ENCODE measurements at places on chromosomes 3 and 15.

DNA sequence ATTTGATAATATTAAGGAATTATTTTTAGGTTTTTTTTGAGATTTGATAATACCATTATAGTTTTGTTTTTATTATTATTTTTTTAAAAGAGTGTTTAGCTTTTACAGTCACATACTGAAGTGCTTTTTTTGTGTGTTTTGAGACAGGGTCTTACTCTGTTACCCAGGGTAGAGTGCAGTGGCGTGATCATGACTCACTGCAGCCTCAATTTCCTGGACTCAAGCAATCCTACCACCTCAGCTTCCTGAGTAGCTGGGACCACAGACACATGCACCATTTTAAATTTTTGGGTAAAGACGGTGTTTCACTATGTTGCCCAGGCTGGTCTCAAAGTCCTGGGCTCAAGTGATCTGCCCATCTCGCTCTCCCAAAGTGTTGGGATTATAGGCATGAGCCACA, 73.0 kb downstream of the SUMF1 start:
- peak; percentile 33 for DNase-seq

- DNase-seq: no peak
Observed at GRCh38 chr15:94445566-94446160, 214.3 kb downstream of the MCTP2 start.

GRCh38 chr15:83207009-83207659, 489 bp downstream of the HDGFL3 start:
- no peak for DNase-seq

GRCh38 chr3:65667963-65668362, 370.8 kb downstream of the MAGI1 start:
- no peak for DNase-seq

DNA sequence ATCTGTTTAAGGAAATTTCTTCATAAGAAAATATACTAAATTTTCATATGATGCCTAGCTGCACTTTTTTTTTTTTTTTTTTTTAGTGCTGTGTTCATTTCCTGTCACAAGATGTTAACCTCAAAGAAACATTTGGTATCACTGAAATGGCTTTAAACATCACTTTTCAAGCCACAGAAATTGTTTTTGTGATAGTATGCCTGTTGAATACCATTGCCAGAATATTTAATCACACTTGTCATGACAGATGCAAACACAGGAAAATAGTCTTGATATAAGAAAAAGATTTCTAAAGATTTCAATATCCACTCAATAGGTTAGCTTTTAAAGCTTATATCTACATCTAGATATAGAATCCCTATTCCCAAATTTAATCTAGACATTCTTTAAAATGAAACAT, 608.5 kb upstream of the AGTR1 start:
- no peak for DNase-seq

DNA sequence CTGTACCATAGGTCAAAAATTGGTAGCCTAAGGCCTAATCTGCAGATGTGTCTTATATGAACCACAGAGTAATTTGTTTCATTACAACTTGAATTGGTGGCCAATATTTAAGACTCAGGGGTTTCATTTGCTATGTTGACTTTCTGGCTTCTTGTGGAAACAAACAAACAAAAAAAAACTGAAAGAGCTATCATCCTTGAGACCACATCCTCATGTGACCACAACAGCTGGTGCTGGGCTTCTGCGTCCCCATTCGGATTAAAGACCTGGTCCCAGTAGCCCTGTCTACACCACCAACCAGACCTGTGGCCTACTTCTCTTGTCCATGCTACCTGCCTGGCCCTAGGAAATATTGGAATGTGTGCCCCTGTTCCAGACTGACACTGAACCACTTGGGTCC, 61.7 kb downstream of the STRIT1 start:
- DNase-seq: no peak

GRCh38 chr3:100089812-100090668, 24.3 kb downstream of the FILIP1L start:
- DNase-seq: peak; percentile 4

All from CD4-positive, alpha-beta T cell treated with Interferon gamma for 1 hour (primary cell).